ENCODE measurements at places on chromosomes 11 and 22.
A peak's percentile ranks its signal among the peaks of the same experiment; 100 is the strongest.

DNA sequence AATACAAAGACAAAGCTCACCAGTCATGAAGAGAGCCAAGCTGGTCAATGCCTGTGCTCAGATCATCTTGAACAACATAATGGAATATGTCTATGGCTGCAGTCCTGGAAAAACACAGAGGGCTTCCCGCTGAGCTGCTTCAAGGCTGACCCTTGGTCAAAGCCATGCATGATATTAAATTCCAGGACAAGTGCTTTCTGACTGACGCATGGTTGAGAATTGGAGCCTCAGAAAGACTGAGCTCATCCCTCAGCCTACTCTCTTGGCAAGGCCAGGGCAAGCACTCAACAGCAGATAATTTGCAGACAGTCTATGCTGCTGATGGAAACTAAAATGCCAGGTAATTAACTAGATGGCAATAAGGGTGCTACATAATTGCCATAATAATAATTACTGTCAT lies 89.2 kb downstream of the GALNT18 start:
- no peak for DNase-seq

- no peak for DNase-seq
Observed at GRCh38 chr11:113199866-113200265, 114.5 kb upstream of the TTC12 start.

GRCh38 chr11:121299417-121299816 lies 6.8 kb downstream of the SC5D start:
- no peak for DNase-seq

DNA sequence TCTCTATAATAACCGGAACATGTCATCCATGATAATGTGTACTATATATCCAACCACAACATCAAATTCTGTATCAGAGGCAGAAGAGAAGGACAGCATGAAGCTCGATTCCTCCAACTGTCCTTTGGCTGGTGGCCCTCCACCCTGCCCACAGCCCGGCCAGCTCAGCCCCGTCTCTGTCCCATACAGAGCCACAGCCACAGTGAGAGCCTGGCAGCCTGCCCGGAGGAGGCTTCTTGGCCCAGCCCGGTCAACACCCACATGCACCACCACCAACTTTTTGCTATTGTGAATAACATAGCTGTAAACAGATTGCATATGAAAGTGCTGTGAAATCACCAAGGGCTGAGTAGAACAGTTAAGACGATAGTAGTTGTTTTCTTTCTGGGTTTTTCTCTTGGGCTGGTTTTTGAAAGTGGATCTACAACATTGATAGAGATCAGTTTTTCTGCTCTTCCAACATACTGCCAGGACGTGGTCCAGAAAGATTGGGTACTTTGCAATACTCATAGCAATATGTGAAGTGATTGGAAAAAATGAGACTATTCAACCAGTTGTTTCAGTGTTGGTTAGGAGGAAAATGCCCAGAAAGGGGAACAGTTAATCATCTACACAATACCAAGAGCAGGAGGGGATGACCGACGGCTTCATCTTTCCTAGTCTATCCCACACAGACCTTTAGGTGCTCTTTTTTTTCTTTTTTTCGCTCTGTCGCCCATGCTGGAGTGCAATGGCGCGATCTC lies 6.9 kb upstream of the TUBA8 start:
- DNase-seq, result no peak

DNA sequence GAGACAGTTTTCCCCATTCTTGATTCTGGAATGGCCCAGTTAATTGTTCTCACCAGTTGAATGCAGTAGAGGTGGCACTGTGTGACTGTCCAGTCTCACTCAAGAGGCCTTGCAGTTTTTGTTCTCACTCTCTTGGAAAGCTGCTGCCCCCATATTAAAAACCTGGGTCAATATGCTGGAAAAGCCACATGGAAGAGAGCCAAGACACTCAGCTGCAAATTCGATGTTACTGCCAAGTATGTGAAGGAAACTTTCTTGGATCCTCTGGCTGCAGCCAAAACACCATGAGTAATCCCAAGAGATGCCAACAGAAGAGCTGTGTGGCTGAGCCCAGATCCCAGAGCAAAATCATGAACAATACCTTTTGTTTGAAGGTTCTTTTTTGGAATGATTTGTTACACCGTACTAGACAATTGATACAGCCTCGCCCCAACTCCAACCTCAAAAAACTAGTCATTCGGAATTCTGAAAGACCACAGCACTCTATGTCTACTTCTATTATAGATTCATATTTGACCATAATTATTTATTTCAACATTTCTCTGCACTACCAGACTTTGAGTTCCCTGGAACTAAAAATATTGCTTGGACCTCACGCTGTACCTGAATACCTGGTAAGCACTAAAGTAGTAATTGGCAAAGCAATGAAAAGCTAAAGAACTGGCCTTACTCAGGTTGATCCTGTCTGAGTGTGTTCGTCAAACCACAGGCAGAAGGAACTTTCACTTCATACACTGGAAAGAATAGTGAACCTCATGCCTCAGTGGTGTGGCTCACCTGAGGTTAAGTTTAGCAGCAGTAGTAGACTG lies 378.8 kb downstream of the ETS1 start:
- DNase-seq, result no peak

DNA sequence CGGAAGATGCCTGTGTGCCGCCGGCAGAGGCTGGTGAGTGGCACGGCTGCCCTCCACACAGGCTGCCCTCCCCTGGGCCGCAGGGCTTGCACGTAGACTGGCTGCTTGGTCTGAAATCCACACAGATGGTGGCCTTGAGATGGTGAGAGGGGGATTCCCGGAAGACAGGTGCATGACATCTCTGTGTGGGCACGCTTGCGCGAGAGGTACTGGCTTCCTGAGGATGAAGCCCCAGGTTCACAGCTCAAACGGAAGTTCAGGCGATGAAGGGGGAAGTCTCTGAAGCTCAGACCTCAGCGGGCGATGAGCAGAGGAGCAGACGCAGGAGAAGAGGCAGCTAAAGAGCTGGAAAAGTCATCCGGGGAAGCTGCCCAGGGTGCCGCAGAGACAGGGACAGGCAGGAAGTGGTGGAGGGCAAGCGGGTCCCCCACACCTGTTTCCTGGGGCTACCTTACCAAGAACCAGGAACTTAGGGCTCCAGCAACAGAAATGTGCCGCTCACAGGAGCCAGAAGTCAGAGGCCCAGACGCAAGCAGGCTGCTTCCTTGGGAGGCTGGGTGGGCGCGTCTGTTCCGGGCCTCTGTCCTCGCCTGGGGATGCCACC lies 7.2 kb downstream of the CRELD2 start:
- peak; percentile 57 for DNase-seq

GRCh38 chr11:11787305-11788062 lies 54.3 kb upstream of the USP47 start:
- DNase-seq, result peak; percentile 34

GRCh38 chr11:68298659-68299516 lies 13.5 kb upstream of the LRP5 start:
- no peak for DNase-seq
